ENCODE measurements at places on chromosomes 3 and 15.

DNA sequence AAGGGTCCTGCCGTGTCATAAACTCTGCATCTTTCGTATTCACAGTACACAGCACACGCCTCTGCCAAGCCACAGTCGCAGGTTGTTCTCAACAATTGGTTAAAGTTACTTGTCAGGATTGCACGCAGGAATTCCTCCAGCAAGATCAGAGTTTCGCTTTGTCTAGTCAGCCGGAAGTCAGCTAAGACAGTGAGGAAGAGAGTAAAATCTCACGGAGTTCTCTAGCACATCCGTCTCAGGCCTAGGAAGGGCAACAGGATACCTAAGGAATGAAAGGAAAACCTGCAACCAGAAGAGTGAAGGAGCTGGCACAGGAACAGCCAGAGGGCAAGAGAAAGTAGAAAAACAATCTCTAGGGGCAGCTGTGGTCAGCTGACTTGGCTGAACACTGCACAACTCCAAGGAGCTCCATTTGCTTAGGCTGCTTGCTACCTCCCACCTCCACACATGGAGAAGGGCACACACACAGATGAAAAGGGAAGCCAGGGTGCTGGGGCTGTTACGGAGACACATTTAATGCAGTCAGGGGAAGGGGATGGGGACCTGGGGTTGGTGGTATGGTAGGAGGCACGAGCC is 23.7 kb downstream of the RORA start:
- peak; percentile 29 for DNase-seq
- no peaks in the 10 kb centered on the region for H3K27me3 ChIP-seq
- H3K27ac ChIP-seq: no peak overlapping the region
- peaks cover 6% of the 10 kb centered on the region for H3K4me1 ChIP-seq

DNA sequence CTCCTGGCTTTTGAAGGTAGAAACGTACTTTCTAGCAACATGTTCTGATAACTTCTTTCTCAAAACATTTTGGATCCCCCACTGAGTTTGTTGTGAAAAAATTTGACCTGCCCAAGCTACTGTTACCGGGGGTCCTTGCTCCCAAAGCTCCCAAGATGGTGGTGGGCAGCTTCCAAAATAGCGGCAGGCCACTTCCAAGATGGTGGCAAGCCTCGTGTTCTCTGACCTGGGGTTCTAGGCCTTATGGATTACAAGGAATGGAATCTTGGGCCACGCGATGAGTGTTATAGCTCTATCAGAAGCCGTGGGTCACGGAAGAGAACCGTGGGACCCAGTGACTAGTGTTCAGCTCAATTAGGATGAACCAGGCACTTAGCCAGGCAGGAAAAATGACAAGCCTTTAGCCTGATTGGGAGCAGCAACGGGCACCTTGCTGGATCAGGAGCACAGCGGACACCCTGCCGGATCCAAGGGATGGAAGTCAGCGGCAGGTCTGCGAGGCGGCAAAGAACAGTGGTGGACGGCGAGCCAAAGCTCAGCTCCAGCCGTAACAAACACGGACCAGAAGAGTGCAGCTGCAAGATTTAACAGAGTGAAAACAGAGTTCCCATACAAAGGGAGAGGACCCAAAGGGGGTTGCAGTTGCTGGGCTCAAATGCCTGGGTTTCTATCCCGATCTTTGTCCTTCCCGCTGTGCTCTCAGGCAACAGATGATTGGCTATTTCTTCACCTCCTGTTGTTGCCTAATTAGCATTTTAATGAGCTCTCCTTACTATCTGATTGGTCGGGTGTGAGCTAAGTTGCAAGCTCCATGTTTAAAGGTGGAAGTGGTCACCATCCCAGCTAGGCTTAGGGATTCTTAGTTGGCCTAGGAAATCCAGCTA is 133.3 kb downstream of the WDR72 start:
- DNase-seq: no peak
- no peaks in the 10 kb centered on the region for H3K4me1 ChIP-seq
- H3K27me3 ChIP-seq: no peaks in the 10 kb centered on the region
- H3K27ac ChIP-seq: no peak overlapping the region

GRCh38 chr3:24943961-24944360 is 449.3 kb upstream of the THRB start:
- DNase-seq: no peak
- H3K36me3 ChIP-seq: no peaks in the 10 kb centered on the region
- H3K4me3 ChIP-seq: no peak overlapping the region
- H3K27me3 ChIP-seq: no peaks in the 10 kb centered on the region
- H3K27ac ChIP-seq: no peak overlapping the region
- no peaks in the 10 kb centered on the region for H3K4me1 ChIP-seq

DNA sequence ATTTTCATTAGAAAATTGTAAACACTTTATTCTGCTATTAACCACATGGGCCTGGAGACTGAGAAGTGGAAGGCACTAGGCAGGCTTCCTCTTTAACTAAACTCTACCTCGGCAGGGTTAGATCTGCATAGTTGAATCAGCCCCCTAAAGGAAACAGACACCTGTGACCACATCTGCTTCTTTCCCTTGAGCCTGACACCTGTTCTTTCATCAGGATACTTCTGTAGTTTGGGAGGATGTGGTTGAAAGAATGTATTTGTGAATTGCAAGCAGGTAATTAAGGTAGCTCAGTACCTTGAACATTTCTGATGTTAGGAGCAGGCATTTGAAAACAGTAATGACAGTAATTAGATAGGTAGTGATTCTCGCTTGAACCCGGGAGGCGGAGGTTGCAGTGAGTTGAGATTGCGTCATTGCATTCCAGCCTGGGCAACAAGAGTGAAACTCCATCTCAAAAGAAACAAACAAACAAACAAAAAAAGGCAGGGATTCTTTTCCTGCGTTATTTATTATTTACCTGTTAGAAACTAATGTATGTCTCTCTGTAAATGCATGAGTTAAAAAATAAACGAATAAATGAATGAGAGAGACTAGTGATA is 468.5 kb downstream of the NLGN1 start:
- no peaks in the 10 kb centered on the region for H3K27me3 ChIP-seq
- no peak overlapping the region for H3K27ac ChIP-seq
- no peaks in the 10 kb centered on the region for H3K4me1 ChIP-seq
- H3K36me3 ChIP-seq: no peaks in the 10 kb centered on the region
- H3K4me3 ChIP-seq: no peak overlapping the region

DNA sequence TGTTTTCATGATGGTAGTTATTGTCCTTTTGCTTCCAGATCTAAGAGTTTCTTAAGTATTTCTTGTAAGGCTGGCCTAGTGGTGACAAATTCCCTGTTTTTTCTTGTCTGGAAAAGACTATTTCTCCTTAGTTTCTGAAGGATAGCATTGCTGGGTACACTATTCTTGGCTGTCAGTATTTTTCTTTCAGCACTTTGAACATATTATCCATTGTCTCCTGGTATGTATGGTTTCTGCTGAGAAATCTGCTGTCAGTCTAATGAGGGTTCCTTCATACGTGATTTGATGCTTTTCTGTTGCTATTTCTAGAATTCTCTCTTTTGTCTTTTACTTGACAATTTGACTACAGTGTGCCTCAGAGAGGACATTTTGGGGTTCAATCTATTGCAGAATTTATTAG is 134.3 kb downstream of the CGGBP1 start:
- H3K4me1 ChIP-seq: no peaks in the 10 kb centered on the region
- no peaks in the 10 kb centered on the region for H3K36me3 ChIP-seq
- H3K27ac ChIP-seq: no peak overlapping the region
- no peaks in the 10 kb centered on the region for H3K27me3 ChIP-seq
- H3K4me3 ChIP-seq: no peak overlapping the region

DNA sequence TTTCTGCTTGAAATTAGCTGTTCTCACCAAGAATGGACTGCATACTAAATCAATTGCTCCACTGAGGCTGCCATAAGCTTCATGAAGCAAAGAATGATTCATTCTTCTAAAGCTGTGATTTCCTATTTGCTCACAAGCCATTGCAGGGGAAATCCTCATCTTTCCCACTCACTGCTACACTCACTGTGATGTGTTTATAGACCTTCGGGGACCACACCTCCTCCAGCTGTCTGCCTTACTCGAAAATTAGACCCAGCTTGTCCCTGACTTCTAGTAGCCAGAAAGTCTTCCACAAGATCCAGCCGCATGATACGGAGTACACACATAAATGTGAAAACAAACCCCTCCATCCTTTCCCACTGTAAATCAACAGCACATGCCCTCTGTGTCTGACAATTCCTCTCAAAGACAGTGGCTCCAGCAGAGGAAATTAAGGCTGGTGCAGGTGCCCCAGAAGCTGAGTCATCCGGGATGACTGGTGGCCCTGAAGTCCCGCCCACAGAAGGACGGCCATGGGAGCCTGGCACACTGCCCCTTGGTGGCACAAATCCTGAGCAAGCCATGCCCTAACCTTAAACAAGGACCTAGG is 172.0 kb downstream of the STT3B start:
- H3K4me3 ChIP-seq: no peak overlapping the region
- peak overlapping the region; percentile 37 for H3K27ac ChIP-seq
- DNase-seq: peak; percentile 84
- no peaks in the 10 kb centered on the region for H3K27me3 ChIP-seq
- peaks cover 4% of the 10 kb centered on the region for H3K36me3 ChIP-seq

- peaks cover 41% of the 10 kb centered on the region for H3K36me3 ChIP-seq
- H3K4me3 ChIP-seq: no peak overlapping the region
- DNase-seq: no peak
- H3K27me3 ChIP-seq: peaks cover 2% of the 10 kb centered on the region
Observed at GRCh38 chr3:38119821-38120692, 16.9 kb downstream of the ACAA1 start.

- H3K4me1 ChIP-seq: peaks cover 10% of the 10 kb centered on the region
- DNase-seq: no peak
- no peak overlapping the region for H3K4me3 ChIP-seq
Observed at GRCh38 chr3:108001457-108001856, 89.4 kb downstream of the CD47 start.

DNA sequence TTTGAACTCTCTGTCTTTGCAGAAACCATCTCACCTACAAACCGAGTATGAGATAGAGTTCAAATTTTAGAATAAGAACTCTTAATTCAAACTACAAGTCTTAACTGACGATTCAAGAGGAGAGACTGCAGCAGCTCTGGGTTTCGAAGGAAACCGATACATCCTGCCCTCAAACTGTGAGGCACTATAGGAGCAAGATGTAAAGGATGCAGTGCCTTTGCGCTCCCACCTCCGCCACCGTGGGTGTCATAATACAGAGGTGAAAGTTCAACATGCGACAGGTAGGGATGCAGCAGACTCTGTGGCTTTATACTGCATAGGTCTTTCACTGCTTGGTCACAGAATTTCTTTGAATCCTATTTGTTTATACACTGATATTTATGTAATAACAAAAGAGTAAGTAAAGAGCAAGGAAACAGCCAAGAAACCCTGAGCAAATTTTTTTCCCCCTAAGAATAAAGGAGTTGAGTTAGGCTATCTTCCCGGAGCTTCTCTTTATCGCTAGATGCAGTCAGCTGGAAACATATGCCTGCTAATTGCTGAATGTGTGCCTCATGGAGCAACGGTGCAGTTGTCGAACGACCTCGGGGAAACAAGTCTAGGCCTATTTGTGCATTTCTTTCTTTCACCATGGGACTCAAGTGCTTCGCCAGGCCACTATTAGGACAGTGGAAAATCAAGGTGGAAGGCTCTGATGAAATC is 1097.6 kb upstream of the CFAP20DC start:
- H3K27me3 ChIP-seq: no peaks in the 10 kb centered on the region
- no peaks in the 10 kb centered on the region for H3K4me1 ChIP-seq
- no peak for DNase-seq
